Lower leg skin (tissue), 4 donors: ENCODE measurements at places on chromosomes 2 and 18. TPM values are rescaled to one million over a fixed set of nuclear protein-coding genes. Genes with fewer than 3 reads are reported as not detected.

Gene B3GNT7
- total RNA-seq, result 1.9 TPM

DNA sequence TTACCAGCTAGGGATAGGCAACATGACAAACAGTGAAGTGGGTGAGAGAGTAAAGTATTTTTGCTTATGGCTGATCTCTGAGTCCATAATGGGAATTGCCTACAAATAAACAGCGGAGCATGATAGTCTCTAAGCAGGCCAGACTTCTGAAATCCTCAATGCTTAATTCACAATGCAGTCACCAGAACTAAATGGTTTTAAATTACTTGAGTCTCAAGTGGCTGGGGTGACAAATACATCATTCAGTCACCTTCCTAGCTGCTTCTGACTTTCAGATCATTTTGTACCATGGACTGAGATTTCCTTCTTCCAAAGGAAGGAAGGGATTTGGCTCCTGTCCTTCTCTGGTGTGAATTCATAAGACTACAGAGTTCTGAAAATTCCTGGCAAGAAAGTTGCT, 82.8 kb upstream of the RMP24 start:
- DNase-seq, result no peak

Gene LIPG
- total RNA-seq, result 1.9 TPM

- DNase-seq, result peak; percentile 28
Measured at GRCh38 chr18:76994086-76994654, 138.4 kb downstream of the MBP start.

- no peak for DNase-seq
Measured at GRCh38 chr2:21981127-21981526, 857.4 kb downstream of the TDRD15 start.

DNA sequence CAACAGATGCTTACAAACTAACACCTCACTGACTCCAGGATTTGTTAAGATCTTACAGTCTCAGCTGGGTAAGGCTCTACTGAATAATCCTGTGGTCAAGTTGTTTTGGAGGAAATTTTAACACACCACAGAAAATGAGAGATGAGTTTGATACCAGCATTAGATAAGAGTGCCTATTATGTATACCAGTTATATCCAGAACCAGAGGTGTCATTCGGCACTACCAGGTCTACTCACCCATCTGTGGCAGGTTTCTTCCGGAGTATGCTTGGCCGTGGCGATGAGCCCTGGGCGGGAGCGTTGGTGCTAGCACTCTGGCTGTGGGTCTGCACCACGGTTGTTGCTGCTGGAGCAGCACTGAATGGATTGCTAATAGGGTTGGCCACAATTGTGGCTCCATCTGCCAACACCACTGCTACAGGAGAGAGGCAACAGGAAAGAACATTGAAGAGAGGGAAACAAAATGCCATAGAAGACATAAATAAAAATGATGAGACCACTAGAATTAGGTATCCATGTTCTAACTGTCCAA, 41.2 kb downstream of the SAP130 start:
- no peak for DNase-seq

DNA sequence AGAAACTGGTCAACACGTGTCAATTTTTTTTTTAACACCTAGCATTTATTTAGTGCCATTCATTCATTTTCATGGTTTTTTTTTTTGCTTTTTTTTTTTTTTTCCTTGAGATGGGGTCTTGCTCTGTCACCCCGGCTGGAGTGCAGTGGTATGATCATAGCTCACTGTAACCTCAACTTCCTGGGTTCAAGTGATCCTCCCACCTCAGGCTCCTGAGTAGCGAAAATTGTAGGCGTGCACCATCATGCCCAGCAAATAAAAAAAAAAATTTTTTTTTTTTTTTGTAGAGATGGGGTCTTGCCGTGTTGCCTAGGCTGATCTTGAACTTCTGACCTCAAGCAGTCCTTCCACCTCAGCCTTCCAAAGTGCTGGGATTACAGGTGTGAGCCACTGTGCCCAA, 21.1 kb downstream of the USP14 start:
- DNase-seq, result no peak

GRCh38 chr2:241844831-241845578, 13.7 kb downstream of the PDCD1 start:
- DNase-seq, result peak; percentile 77

- DNase-seq, result no peak
Measured at GRCh38 chr2:28687171-28687570, 64.5 kb upstream of the PPP1CB start.

DNA sequence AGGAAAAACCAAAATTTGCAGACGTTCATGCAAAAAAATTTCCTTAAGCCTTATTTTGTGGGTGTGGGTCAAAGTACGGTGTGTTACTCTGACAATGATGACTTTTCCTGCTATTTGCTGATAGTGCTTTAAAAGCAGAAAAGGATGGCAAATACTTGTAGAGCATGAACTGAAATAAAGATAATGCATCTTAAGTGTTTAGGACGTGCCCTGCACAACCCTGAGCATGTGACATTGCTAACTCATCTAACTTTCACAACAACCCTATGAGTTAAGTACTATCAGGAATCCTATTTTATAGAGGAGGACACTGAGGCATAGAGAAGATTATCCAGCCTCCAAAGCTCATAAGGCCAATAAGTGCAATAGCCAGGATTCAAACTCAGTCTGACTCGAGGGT, 143.3 kb downstream of the RNF152 start:
- no peak for DNase-seq

Gene MTIF2
- 14.5 TPM for total RNA-seq

GRCh38 chr2:134576478-134576877, 142.3 kb downstream of the TMEM163 start:
- no peak for DNase-seq

Gene DPP4
- 6.4 TPM for total RNA-seq

- no peak for DNase-seq
Measured at GRCh38 chr18:48133671-48134251, 203.3 kb upstream of the SMAD2 start.

DNA sequence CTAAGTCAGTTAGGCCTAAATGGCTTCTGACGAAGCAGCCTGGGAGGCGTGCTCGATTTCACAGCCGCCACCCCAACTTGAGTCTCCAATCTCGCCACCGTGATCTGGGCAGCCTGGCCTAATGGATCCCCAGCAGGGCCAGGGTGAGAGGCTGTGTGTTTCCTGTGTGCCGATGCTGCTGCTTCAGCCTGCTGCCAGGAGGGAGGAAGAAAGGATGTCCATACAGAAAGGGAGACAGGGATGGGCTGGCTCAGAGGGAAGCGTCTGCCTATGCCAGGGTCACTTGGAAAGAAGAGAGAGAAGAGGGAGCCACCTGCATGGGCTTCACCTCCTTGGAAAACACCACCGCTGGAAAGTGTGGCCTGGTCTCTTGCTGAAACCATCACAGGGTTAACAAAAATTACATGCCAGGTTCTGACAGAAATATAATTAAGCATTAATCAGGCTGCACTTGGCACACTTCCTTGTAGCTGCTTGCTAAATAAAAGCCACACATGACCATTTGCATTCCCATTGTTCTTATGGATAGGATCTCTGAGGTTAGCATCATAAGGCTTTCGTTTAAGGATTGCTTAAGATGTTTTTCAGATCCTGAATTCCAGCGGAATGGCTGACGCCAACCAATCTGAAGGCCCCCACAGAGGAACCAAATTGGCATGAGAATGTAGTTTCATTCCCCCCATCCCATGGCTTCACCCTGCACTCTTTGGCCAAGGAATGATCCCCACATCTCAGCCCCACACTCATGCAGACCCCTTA, 108.8 kb upstream of the SLC1A4 start:
- no peak for DNase-seq

Gene KCNIP3
- 14.9 TPM for total RNA-seq

DNA sequence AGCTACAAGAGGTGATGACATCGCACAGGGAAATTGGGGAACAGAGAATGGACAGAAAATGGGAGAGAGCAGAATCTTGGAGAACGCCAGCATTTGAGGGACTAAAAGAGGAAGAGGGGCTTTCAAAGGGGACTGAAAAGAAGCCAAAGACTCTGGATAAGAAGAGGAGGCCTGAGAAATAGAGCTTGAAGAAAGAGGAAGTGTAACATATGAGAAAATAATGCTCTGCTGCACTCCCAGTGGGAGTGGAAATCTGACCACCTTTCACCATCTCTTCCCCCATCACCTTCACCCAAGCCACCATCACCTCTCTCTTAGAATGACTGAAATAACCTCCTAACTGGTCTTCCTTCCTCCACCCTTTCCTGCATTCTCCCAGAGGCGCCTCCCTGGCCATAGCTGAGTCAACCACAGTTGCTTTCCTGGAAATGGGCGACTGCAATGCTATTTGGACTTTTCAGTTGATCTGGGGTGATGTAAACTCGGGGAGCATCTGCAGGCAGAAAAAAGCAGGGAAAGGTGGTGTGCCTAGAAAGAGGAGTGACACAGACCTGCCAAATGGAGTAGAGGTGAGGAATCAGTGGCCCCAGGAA, 16.8 kb downstream of the CXCR1 start:
- peak; percentile 34 for DNase-seq

GRCh38 chr2:150351922-150352321, 135.5 kb downstream of the RND3 start:
- DNase-seq, result no peak

DNA sequence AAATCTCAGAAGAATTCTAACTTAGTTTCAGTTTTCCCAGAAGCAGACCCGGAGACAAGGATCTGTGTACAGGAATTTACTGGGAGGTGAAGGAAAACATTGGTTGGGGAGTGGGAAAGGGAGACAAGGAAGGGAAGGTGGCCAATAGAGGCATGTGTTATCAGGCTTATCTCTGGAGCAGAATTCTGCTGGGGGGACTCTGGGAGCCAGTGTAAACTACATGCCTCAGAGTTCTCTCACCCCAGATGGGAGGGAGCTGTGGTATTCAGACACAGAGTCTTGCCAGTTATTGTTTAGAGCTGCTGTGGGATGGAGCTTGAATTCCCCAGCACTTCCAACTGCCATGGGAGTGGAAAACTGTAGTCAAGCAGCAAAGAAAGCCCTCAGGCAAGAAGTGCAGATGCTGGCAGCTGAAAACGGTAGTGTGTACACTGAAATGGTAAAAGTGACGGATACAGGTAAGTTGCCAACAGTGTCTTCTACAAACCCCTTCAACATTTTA, 19.0 kb downstream of the DNPEP start:
- no peak for DNase-seq

DNA sequence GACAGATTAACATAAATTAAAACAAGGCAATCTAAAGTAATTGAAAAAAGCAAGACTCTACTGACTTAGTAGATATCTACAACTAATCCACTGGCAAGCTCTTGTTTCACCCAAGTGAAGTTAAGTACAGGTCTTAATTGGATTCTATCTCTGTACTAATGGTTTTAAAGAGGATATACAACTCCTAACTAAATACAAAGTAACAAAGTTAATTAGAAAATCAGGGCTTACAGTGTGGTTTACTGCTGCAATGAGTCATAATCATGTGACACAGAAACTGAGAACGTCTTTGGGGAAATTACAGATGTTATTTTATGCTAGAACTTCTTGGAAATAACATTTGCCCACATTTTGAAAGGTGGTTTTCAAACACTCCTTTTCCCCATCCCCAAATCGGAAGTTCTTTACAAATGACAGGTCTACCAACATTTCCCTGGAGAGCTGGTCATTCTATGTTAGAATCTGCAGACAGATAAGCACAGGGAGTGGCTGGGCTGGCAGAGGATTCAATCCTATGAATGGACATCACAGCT, 245.3 kb downstream of the STK39 start:
- no peak for DNase-seq

- no peak for DNase-seq
Measured at GRCh38 chr18:63844254-63844653, 43.3 kb upstream of the SERPINB2 start.
